ENCODE measurements at places on chromosomes 3 and 15. TPM values are rescaled to one million over a fixed set of nuclear protein-coding genes. Genes with fewer than 3 reads are reported as not detected.

DNA sequence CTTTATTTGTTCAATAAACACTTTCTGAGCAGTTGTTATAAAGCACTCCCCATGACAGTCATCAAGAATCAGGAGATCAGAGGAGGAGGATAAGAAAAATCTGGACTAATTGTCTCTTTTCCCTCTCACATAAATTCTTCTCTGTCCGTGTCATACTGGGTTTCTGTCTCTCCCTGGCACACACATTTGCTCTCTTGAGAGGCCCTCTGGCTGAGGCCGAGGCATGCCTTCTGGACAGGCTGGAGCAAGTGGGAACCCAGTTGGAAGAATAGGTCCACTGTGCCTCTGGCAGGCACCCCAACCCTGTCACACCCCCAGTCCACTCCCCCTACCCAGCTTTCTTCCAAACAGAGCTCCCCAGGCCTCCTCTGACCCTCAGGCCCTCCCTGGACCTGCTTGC, 315.8 kb downstream of the UACA start:
- H3K4me3 ChIP-seq = no peak overlapping the region
- no peak overlapping the region for H3K27ac ChIP-seq
- H3K36me3 ChIP-seq = no peaks in the 10 kb centered on the region
- peaks cover 10% of the 10 kb centered on the region for H3K27me3 ChIP-seq
- DNase-seq = no peak

The POLQ gene
- 14.5 TPM for total RNA-seq

GRCh38 chr3:71310359-71310979, 273.1 kb downstream of the FOXP1 start:
- H3K36me3 ChIP-seq = no peaks in the 10 kb centered on the region
- DNase-seq = no peak
- peaks cover 2% of the 10 kb centered on the region for H3K27me3 ChIP-seq

DNA sequence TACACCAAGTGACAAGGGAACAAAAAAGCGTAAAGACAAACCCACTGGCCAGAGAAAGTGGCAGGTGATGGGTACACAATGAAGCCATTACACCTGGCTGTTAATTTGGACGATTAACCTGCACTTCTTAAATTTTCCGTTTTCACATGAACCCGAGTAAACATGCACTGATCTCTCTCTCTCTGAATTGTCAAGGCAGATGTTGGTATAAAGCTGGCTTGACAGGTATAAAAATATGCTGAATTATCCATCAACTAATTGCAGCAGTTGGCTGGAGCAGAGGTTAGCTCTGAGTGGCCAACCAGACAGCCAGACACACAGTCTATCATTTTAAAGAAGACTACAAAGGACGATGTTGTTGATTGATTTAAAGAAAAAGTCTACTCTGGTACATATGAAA, 561.7 kb upstream of the ALCAM start:
- H3K27me3 ChIP-seq = no peaks in the 10 kb centered on the region
- no peaks in the 10 kb centered on the region for H3K36me3 ChIP-seq
- no peaks in the 10 kb centered on the region for H3K4me1 ChIP-seq
- H3K27ac ChIP-seq = no peak overlapping the region
- no peak for DNase-seq
- no peak overlapping the region for H3K4me3 ChIP-seq

The SLC28A2 gene
- total RNA-seq = not detected

GRCh38 chr15:66723826-66724731, 22.0 kb downstream of the SMAD6 start:
- no peak for DNase-seq
- no peak overlapping the region for H3K4me3 ChIP-seq
- no peak overlapping the region for H3K27ac ChIP-seq

GRCh38 chr3:139339219-139339906, 4.5 kb upstream of the MRPS22 start:
- no peaks in the 10 kb centered on the region for H3K4me1 ChIP-seq
- no peak overlapping the region for H3K4me3 ChIP-seq
- no peak overlapping the region for H3K27ac ChIP-seq
- no peak for DNase-seq
- H3K27me3 ChIP-seq = no peaks in the 10 kb centered on the region
- no peaks in the 10 kb centered on the region for H3K36me3 ChIP-seq

GRCh38 chr15:68641376-68641775, 62.6 kb downstream of the CORO2B start:
- H3K4me3 ChIP-seq = no peak overlapping the region
- no peaks in the 10 kb centered on the region for H3K4me1 ChIP-seq
- DNase-seq = no peak
- no peaks in the 10 kb centered on the region for H3K27me3 ChIP-seq
- H3K27ac ChIP-seq = no peak overlapping the region

The SLC35G2 gene
- total RNA-seq = 0.31 TPM

GRCh38 chr15:58040150-58040549, 25.4 kb downstream of the ALDH1A2 start:
- no peaks in the 10 kb centered on the region for H3K4me1 ChIP-seq
- H3K27ac ChIP-seq = no peak overlapping the region
- DNase-seq = no peak
- no peak overlapping the region for H3K4me3 ChIP-seq
- no peaks in the 10 kb centered on the region for H3K36me3 ChIP-seq

DNA sequence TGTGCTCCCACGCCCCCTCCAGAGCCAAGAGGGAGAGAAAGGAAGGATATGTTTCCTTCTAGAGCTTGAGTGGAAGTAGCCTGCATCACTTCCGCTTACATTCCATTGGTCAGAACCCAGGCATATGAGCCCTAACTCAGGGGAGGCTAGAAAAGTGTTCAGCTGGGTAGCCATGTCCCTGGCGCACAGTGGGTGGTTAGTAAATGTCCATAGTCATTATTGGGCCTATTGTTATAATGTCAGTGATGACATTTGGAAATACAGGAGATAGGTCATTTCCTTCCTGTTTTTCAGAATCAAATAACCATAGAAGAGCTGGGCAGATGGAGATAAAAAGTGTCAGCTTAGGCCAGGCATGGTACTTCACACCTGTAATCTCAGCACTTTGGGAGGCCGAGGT, 27.3 kb downstream of the CD276 start:
- no peak overlapping the region for H3K27ac ChIP-seq
- no peaks in the 10 kb centered on the region for H3K27me3 ChIP-seq
- no peak for DNase-seq

GRCh38 chr15:32946210-32946609, 228.4 kb downstream of the GREM1 start:
- no peaks in the 10 kb centered on the region for H3K4me1 ChIP-seq
- no peak overlapping the region for H3K4me3 ChIP-seq
- no peaks in the 10 kb centered on the region for H3K27me3 ChIP-seq
- H3K36me3 ChIP-seq = no peaks in the 10 kb centered on the region
- no peak overlapping the region for H3K27ac ChIP-seq

- no peak overlapping the region for H3K4me3 ChIP-seq
- H3K4me1 ChIP-seq = no peaks in the 10 kb centered on the region
- no peak for DNase-seq
- no peaks in the 10 kb centered on the region for H3K27me3 ChIP-seq
- H3K36me3 ChIP-seq = peaks cover 34% of the 10 kb centered on the region
Measured at GRCh38 chr3:180961552-180961951, 28.0 kb downstream of the DNAJC19 start.

- no peaks in the 10 kb centered on the region for H3K27me3 ChIP-seq
- no peak overlapping the region for H3K4me3 ChIP-seq
- H3K36me3 ChIP-seq = no peaks in the 10 kb centered on the region
- H3K4me1 ChIP-seq = peaks cover 30% of the 10 kb centered on the region
- no peak for DNase-seq
Measured at GRCh38 chr3:94069194-94069813, 6.4 kb downstream of the NSUN3 start.

- H3K4me3 ChIP-seq = no peak overlapping the region
- peaks cover 12% of the 10 kb centered on the region for H3K36me3 ChIP-seq
- H3K27ac ChIP-seq = no peak overlapping the region
- DNase-seq = no peak
- H3K4me1 ChIP-seq = peaks cover 34% of the 10 kb centered on the region
- H3K27me3 ChIP-seq = no peaks in the 10 kb centered on the region
Measured at GRCh38 chr3:4758957-4759656, 220.1 kb upstream of the BHLHE40 start.

DNA sequence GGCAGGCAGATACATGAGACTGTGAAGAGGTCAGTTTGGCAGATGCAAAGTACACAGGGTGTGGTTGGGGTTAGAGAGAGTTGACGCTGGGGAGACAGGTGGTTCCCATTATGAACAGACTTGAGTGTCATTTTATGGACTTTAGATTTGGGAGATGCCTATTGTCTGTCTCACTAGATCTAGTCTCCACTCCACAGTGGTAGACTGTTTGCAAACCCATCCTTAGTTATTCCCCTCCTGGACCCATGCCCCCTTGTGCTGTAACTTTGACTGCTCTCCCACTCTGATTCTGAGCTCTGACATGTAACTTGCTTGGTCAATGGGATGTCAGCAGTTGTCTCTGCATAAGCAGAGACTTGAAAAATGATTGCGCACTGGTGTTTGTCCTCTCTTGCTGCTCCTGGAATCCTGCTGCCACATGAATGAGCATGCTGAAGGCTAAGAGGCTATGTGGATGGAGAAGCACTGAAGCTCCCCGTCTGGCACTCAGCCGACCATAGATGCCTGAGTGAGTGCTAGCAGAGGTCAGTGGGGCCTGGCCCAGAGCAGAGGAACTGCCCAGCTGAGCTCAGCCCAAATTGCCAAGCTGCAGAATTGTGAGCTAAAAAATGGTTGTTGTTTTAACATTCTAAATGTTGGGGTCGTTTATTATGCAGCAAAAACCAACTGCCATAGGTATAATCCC, 88.2 kb downstream of the FAM43A start:
- no peaks in the 10 kb centered on the region for H3K36me3 ChIP-seq
- DNase-seq = no peak
- no peak overlapping the region for H3K4me3 ChIP-seq
- no peak overlapping the region for H3K27ac ChIP-seq
- no peaks in the 10 kb centered on the region for H3K27me3 ChIP-seq

- no peak overlapping the region for H3K27ac ChIP-seq
- H3K4me1 ChIP-seq = peaks cover 9% of the 10 kb centered on the region
- no peaks in the 10 kb centered on the region for H3K27me3 ChIP-seq
- peak overlapping the region; percentile 85 for H3K4me3 ChIP-seq
Measured at GRCh38 chr3:182978387-182978786, 2.0 kb downstream of the DCUN1D1 start.

The IGDCC3 gene
- 0.10 TPM for total RNA-seq

GRCh38 chr3:51382076-51382745, 2.9 kb upstream of the MANF start:
- H3K36me3 ChIP-seq = no peaks in the 10 kb centered on the region
- no peaks in the 10 kb centered on the region for H3K27me3 ChIP-seq
- no peak for DNase-seq
- peaks cover 11% of the 10 kb centered on the region for H3K4me1 ChIP-seq
- no peak overlapping the region for H3K27ac ChIP-seq

GRCh38 chr3:198081421-198081844, 121.4 kb downstream of the LMLN start:
- H3K27ac ChIP-seq = no peak overlapping the region
- no peak for DNase-seq
- H3K36me3 ChIP-seq = no peaks in the 10 kb centered on the region
- H3K4me3 ChIP-seq = no peak overlapping the region
- H3K27me3 ChIP-seq = peaks cover 8% of the 10 kb centered on the region

DNA sequence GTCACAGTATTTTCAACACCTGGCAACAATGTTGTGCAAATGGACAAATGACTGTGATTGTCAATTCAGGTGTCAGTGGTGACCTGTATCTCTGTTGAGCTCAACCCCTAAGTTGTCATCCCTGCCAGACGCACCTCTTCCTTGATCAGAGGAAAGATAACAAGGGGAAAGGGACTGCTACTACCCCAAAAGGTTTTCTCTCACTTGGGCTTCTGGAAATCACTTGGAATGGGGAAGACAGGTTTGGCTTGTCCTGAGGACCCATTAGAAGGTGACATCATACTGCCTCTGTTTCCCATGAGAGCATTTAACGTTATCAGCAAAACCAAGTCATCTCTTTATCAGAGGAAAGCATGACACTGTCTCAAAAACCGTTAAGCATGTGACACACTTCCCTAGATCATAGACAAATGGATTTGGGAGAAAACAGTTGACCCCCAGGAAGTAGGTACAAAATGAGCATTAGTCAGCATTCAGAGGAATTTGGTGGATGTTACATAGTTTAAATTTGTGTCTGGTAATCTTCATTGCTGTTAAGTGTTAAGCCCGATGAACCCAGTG, 769.5 kb downstream of the GRM7 start:
- no peaks in the 10 kb centered on the region for H3K4me1 ChIP-seq
- H3K27ac ChIP-seq = no peak overlapping the region
- H3K4me3 ChIP-seq = no peak overlapping the region
- no peaks in the 10 kb centered on the region for H3K27me3 ChIP-seq

DNA sequence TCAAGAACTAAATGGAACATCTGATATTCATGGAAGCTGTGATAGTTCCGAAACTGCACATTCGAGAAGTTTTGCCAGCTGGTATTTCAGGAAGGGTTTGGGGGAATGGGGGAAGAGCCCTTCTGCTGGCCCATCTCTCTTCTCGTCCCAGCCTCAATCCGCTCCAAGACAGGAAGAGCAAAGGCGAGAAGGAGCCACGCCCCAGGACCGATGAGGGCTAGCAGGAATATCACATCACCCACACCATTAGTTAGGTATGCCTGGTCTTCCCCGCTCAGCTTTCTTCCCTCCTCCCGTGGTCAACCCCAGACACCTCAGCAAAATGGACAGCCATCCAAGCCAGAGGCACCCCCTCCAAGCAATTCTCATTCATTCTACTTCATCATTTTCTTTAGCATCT, 14.9 kb upstream of the PCSK6 start:
- no peaks in the 10 kb centered on the region for H3K27me3 ChIP-seq
- H3K4me3 ChIP-seq = no peak overlapping the region
- H3K36me3 ChIP-seq = no peaks in the 10 kb centered on the region
- no peak overlapping the region for H3K27ac ChIP-seq
- peaks cover 8% of the 10 kb centered on the region for H3K4me1 ChIP-seq
- no peak for DNase-seq

The ABI3BP gene
- total RNA-seq = 0.10 TPM

- H3K4me3 ChIP-seq = no peak overlapping the region
- H3K27ac ChIP-seq = no peak overlapping the region
- H3K27me3 ChIP-seq = no peaks in the 10 kb centered on the region
- no peaks in the 10 kb centered on the region for H3K36me3 ChIP-seq
- DNase-seq = no peak
Measured at GRCh38 chr15:78866803-78867202, 5.9 kb upstream of the MORF4L1 start.

The OCA2 gene
- total RNA-seq = not detected

The GOLGA6B gene
- not detected for total RNA-seq

DNA sequence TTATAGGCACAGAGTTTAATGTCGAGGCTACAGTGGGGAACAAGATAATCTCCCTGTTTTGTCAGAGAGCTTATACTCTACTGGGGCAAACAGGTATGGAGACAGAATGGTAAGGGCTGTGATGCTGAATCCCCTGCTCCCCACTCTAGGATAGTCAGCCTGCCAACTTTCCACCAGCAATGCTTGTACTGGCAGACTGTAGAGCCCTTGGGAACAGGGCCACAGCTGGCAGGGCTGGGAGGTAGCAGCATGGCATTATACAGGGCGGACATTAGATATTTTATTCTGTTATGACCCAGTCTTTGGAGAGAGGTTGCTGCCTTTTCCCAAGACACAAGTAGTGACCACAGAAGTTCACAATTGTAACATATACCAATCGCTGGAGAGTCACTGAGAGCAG, 91.2 kb downstream of the ARRDC4 start:
- no peaks in the 10 kb centered on the region for H3K36me3 ChIP-seq
- no peaks in the 10 kb centered on the region for H3K27me3 ChIP-seq
- no peak overlapping the region for H3K4me3 ChIP-seq
- DNase-seq = no peak
- no peak overlapping the region for H3K27ac ChIP-seq

The FETUB gene
- not detected for total RNA-seq

GRCh38 chr3:149377408-149378364, at the start of gene TM4SF1:
TSS of gene TM4SF1 (minus strand) at chr3:149377649. CDS start at chr3:149377547, 102 bp downstream.
- no peak within 1 kb of the TSS for H3K27ac ChIP-seq
- H3K36me3 ChIP-seq = no peaks in the 10 kb centered on the region
- DNase-seq = no peak
- H3K4me3 ChIP-seq = no peak within 1 kb of the TSS
- no peaks in the 10 kb centered on the region for H3K27me3 ChIP-seq

The C3orf52 gene
- 0.19 TPM for total RNA-seq

Data from GM12878 (cell line).